ENCODE measurements at places on chromosomes 3 and 15. TPM values are rescaled to one million over a fixed set of nuclear protein-coding genes. Genes with fewer than 3 reads are reported as not detected.
A peak's percentile ranks its signal among the peaks of the same experiment; 100 is the strongest.

- DNase-seq = peak; percentile 95
Measured at GRCh38 chr3:31105438-31106077, 211.1 kb upstream of the GADL1 start.

The DNAH12 gene
- total RNA-seq = 0.77 TPM

DNA sequence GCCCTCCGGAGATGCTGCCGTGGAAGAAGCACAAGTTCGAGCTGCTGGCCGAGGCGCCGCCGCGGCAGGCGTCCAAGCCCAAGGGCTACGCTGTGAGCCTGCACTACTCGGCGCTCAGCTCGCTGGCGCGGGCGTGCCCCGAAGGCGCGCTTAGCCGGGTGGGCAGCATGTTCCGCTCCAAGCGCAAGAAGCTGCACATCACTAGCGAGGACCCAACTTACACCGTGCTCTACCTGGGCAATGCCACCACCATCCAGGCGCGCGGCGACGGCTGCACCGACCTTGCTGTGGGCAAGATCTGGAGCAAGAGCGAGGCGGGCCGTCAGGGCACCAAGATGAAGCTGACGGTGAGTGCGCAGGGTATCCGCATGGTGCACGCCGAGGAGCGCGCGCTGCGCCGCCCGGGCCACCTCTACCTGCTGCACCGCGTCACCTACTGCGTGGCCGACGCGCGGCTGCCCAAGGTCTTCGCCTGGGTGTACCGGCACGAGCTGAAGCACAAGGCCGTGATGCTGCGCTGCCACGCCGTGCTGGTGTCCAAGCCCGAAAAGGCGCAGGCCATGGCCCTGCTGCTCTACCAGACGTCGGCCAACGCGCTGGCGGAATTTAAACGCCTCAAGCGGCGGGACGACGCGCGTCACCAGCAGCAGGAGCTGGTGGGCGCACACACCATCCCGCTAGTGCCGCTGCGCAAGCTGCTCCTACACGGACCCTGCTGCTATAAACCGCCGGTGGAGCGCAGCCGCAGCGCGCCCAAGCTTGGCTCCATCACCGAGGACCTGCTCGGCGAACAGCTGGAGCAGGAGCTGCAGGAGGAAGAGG lies 1.3 kb downstream of the FAM43A start:
- no peak for DNase-seq

The SEMA6D gene
- total RNA-seq = not detected

DNA sequence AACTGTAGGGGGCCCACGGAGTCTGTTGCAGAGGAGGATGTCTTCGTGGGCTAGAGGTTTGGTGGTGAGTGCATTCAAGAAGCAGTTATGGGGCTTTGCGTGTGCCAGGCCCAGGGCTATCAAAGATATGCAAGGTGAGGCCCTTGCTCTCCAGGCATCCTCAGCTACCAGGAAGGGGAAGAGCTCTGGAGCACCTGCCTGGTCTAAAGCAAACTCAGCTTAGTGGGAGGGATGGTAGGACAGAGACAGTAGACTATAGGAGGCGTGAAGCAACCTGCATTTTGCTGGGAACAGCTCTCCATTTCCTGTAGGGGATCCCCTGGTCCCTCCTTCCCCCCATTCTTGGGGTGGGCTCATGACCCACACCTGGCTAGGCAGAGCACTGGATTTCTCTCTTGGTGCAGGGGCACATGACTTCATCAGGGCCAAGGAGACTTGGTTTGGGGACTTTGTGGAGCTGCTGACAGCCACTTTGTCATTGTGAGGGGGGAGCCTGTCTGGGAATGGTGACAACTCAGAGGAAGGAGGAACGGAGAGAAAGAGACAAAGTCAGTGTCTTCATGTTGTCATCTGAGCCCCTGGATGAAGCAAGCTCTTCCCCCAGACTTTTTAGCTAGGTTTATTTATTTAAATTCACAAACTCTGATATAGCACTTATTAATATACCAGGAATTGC lies 8.6 kb upstream of the EEFSEC start:
- DNase-seq = no peak

GRCh38 chr15:99016680-99017321 lies 9.2 kb upstream of the PGPEP1L start:
- peak; percentile 65 for DNase-seq

The CELSR3 gene
- total RNA-seq = 4.5 TPM

The SPRED1 gene
- 46.1 TPM for total RNA-seq

GRCh38 chr3:55947406-55947805 lies 460.3 kb upstream of the WNT5A start:
- no peak for DNase-seq

The RTP1 gene
- total RNA-seq = not detected

GRCh38 chr15:79610021-79610420 lies 177.9 kb downstream of the MINAR1 start:
- no peak for DNase-seq

GRCh38 chr3:70989174-70989573 lies 594.4 kb downstream of the FOXP1 start:
- peak; percentile 88 for DNase-seq

DNA sequence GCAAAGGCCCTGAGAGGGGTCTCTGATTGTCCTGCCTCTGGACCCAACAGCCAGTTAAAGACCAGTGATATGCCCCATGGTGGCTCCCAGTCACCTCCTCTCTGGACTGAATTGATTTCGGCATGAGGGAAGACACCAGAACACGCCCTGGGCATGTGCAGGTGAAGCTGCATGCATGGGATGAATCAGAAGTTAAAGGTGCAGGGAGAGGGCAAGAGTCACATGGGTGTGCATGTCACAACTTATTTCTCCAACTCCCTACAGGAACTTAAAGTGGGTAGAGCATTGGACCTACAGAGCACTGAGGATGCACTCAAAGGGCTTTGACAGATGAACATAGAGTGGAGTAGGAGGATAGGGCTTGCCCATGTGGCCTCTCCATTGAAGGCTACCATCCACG lies 16.9 kb upstream of the RHCG start:
- no peak for DNase-seq

DNA sequence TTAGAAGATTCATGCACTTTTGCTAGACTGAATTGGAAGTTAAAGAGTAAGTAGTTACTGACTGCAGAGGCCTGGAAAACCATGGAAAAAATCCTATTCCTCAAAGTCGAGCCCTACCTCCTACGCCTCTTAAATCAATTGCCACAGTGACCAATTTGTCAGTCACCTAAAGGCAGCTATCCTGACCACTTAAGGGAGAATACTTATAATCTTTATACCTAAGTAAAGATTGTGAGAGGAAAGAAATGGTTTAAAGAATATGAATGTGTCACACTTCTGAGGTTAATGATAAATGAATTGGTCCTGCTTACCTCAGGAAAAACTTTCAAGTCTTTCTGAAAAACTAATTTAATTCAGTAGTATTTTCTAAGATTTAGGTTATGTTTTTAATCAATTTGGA lies 42.6 kb downstream of the AGTR1 start:
- no peak for DNase-seq

The LSAMP gene
- under 0.01 TPM for total RNA-seq

DNA sequence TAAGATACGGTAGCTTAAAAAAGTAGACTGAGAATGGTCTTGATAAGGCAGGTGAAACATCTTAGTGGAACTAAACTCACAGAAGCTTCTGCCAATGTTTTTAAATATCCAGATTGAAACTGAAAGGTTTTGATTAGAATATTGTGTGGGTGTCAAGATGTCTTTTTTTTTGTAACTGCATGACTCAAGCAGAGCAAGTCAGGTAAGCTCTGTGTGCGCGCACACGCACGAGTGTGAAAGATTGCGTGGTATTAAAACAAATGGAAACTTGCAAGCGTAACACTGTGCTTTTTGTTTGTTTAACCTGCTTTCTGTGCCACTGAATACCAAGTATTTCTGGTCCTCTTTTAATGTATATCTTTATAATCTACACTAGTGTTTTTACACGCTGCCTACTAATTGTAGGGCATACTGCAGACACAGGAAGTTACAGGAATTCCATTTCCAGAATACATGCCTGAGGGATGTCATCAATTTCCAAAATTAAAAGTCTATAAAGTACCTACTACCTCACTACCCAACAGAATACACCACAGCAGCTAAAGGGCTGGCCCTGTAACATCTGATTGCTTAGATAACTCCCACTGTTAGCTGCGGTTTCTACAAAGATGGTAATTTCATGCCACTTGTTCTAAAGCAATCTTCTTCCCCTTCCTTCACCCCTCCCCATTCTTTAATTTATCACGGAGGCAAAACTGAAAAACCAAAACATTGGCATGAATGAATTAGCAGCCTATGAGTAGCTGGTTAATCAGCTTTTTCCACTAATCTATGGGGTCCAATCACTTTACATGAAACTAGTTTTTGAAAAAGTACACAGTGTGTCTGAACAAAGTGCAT lies 472.8 kb downstream of the SHQ1 start:
- DNase-seq = no peak

GRCh38 chr15:31887246-31887645 lies 143.1 kb upstream of the CHRNA7 start:
- DNase-seq = no peak

- no peak for DNase-seq
Measured at GRCh38 chr3:120369037-120369467, 19.9 kb upstream of the LRRC58 start.

The SKOR1 gene
- total RNA-seq = not detected

The SCAMP5 gene
- total RNA-seq = 0.51 TPM

The ZNF80 gene
- total RNA-seq = 0.06 TPM

- DNase-seq = no peak
Measured at GRCh38 chr3:1448443-1448842, 355.6 kb downstream of the CNTN6 start.

The NAA50 gene
- total RNA-seq = 247 TPM

The MME gene
- 388 TPM for total RNA-seq

DNA sequence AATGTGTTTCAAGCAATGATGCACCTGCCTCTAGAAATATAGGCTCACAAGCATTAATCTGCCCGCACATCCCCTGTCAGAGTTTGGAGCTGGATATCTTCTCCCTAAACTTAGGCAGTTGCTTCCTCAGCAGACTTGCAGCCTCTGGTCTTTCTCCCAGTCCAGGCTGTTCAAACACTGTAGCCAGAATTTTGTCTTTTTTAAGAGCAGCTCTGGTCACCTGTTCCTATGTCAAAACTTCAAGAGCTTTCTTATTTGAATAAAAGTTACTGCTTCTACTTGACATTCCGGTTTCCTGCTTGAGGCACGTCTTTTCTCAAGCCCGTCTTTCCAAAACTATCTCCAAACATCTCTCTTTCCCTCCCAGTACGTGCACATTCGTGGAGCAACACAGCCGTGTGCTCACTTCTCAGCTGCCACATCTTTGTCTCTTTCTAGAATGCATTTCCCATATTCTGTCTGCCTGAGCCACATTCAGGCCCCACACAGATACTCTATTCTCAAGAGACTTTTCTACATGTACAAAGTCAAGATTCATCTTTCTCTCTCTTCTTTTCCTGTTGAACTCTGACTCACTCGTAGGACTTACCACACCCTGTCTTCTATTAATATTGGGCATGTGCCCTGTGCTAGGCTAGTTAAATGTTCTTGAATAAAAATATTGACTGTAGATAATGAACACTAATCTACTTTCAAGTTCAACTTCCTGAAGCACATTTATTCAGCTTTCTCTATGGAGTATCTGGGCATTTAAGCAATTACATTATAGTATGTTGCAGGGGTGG lies 307.7 kb upstream of the SOX2 start:
- DNase-seq = no peak

DNA sequence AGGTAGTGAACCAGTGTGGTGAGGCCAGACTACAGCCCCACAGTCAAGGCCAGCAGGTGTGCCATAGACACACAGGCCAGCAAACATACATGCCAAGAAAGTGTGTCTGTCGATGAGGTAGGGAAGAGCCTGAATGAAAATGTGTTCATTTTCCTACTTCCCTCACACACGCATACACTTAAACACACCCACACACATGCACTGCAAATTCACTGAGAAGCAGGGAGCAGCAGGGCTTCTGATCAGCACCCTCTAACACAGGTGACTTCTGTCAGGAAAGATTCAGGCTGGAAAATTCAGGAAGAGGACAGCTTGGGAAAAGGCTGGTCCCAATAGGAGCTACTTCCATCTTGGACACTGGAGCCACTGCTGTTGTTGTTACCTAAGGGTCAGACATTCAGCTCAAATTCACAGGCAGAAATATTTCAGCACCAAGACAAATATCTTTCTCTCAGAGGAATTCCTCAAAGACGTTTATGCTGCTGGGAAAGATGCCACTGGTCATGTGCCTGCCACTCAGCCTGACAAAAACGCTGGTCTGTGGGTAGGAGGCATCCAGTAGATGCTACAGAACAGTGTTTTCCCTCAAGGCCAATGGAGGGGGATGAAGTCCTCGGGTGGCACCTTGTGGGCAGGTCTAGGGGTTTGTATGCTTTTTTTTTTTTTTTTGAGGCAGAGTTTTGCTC lies 40.9 kb upstream of the LARS2 start:
- DNase-seq = peak; percentile 15

- DNase-seq = peak; percentile 38
Measured at GRCh38 chr15:58378241-58379085, 53.3 kb upstream of the LIPC start.

GRCh38 chr3:163560459-163560858 lies 1517.8 kb downstream of the SI start:
- no peak for DNase-seq

DNA sequence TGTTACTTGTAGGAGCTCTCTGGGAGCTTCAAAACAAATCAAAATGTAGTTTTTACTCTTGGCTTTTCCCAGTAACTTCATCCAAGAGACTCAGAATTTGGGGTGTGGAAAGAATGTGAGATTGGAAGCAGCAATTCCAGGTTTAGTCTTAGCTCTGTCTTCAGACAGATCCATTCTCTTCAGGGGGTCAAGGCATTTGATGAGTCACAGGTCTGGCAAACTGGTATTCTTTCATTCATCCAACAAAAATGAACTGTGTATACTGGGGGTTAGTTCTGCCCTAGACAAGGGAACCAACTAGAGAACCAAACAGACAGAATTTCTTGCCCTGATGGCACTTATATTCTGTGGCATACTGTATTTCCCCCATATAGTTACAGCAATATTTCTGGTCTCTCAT lies 36.3 kb upstream of the CADPS start:
- no peak for DNase-seq

DNA sequence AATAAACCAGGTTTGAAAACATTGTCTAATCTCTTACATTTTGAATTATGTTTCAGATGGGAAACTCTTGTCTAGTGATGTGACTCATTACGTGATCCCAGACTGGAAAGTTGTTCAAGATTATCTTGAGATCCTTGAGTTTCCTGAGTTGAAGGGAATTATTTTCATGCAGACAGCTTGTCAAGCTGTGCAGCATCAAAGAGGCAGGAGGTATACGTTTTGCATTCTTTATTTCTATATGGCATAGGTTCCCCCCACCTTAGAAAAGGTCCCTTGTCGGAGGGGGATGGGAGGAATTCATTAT lies 1.5 kb downstream of the DIS3L start:
- DNase-seq = peak; percentile 39

DNA sequence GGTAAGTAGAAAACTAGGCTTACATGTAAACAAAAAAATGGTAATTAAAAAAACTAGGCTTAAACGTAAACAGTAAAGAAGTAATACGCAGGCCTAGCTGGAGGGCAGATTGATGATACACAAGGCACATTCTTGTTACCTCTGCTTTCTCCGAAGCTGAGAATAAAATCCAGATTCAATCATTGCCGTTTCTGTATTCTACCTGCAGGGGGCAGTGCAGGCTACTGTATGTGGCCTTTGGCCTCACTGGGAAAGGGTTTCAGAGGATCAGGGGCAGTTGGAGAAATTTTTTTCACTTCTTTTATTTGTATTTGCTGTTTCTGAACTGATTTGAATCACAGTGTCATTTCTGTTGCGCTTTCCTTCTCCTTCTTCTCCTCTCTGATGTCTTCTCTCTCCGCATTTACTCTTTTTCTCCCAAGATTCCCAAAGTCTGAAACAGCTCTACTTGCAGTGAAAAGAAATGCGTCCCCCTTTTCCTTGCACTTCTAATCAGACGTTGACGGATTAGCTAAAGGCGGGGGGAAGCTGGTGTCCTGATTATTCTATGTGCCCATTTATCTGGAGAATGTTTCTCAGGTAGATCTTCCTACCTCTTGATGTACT lies 67.1 kb upstream of the MCTP2 start:
- DNase-seq = no peak
